LHCN-M2 (cell line): ENCODE measurements at places on chromosomes 4 and X. TPM values are rescaled to one million over a fixed set of nuclear protein-coding genes. Genes with fewer than 3 reads are reported as not detected.

SLC26A1 gene
- total RNA-seq = not detected in 2 replicates

PRDM8 gene
- 74.3 and 86.8 TPM in 2 replicates for total RNA-seq

SOWAHB gene
- total RNA-seq = not detected in 2 replicates

TSPAN6 gene
- 23.5 and 27.3 TPM in 2 replicates for total RNA-seq

TEX13A gene
- not detected in 2 replicates for total RNA-seq

SPIN2A gene
- 0.06 and 0.17 TPM in 2 replicates for total RNA-seq

EPHA5 gene
- 1.1 and 2.3 TPM in 2 replicates for total RNA-seq

FREM3 gene
- total RNA-seq = not detected in 2 replicates

TBC1D25 gene
- 9.2 and 9.7 TPM in 2 replicates for total RNA-seq

SPRY1 gene
- total RNA-seq = 6.2 and 13.5 TPM in 2 replicates

ACSL4 gene
- 100 and 109 TPM in 2 replicates for total RNA-seq

PNMA5 gene
- total RNA-seq = not detected in 2 replicates

WNK3 gene
- not detected in 2 replicates for total RNA-seq

HS3ST1 gene
- under 0.01 and 0.06 TPM in 2 replicates for total RNA-seq

PNMA6F gene
- total RNA-seq = not detected in 2 replicates

USP26 gene
- not detected in 2 replicates for total RNA-seq

NMU gene
- total RNA-seq = 0.34 TPM in 1 of 2 replicates, not detected in the other

EREG gene
- total RNA-seq = 2.9 and 4.1 TPM in 2 replicates

PRSS12 gene
- total RNA-seq = 6.6 and 8.2 TPM in 2 replicates

ADGRG4 gene
- not detected in 2 replicates for total RNA-seq

HELT gene
- total RNA-seq = not detected in 2 replicates

PTTG2 gene
- total RNA-seq = not detected in 2 replicates

GLUD2 gene
- 0.34 and 0.45 TPM in 2 replicates for total RNA-seq

CTAG2 gene
- total RNA-seq = not detected in 2 replicates

FAT4 gene
- 12.1 TPM in 2 replicates for total RNA-seq

TASL gene
- not detected in 2 replicates for total RNA-seq

PITX2 gene
- 60.5 and 67.0 TPM in 2 replicates for total RNA-seq

CFAP99 gene
- not detected in 2 replicates for total RNA-seq

NALF2 gene
- not detected in 2 replicates for total RNA-seq

GABRG1 gene
- total RNA-seq = not detected in 2 replicates

GRIA3 gene
- not detected in 2 replicates for total RNA-seq

SORBS2 gene
- 1.5 and 4.2 TPM in 2 replicates for total RNA-seq

FGFBP1 gene
- not detected in 2 replicates for total RNA-seq

FTHL17 gene
- not detected in 2 replicates for total RNA-seq

YY2 gene
- 1.8 and 1.9 TPM in 2 replicates for total RNA-seq

TCEAL6 gene
- total RNA-seq = not detected in 2 replicates

MGARP gene
- total RNA-seq = 1.8 and 2.1 TPM in 2 replicates
